ENCODE measurements at places on chromosomes 5 and 9. TPM values are rescaled to one million over a fixed set of nuclear protein-coding genes. Genes with fewer than 3 reads are reported as not detected.

- ATAC-seq = no peak
Measured at GRCh38 chr5:91514400-91514799, 131.3 kb upstream of the ARRDC3 start.

DNA sequence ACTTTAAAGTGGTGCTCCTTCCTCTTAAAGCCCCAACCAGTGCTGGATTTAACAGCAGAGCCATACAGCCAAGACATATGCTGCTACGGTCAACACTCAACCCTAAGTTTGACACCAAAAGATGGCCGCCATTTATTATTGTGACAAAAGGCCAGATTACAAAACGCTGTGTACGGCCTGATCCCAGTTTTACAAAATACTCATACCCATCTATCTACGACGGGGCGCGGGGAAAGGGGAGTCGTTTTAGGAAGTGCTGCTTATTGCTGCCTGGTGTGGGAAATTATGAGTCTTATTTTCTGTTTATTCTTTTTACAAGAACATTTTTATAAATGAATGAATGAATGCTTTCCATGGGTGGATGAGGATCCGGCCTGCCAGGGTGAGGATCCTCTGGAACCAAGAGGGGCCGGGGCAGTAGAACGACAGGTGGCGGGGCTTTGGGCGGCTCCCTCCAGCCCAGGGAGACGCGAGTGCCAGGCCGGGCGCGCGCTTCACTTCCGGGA is 457 bp upstream of the IDNK start:
- ATAC-seq = no peak

DNA sequence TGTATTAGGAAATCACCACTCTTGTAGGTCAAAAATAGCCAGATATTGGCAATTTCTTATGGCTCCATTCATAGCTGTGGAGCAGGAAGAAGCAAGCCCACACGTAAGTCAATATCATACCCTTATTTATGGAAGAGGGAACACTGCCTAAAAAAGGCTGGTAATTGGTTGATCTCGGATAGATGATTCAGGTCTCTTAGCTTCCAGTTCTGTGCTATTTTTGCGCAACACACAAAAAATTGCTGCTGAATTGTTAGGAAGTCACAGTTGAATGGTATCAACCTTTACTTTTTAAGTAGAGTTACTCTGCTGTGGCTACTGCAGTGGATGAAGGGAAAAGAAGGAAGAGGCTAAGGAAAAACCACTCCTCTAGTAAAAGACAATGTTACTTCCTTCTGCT is 168.8 kb downstream of the ARHGAP26 start:
- ATAC-seq = no peak

The PGM5 gene
- 4.1 TPM for total RNA-seq

The RAD17 gene
- total RNA-seq = 14.0 TPM

The SLC34A1 gene
- 0.60 TPM for total RNA-seq

DNA sequence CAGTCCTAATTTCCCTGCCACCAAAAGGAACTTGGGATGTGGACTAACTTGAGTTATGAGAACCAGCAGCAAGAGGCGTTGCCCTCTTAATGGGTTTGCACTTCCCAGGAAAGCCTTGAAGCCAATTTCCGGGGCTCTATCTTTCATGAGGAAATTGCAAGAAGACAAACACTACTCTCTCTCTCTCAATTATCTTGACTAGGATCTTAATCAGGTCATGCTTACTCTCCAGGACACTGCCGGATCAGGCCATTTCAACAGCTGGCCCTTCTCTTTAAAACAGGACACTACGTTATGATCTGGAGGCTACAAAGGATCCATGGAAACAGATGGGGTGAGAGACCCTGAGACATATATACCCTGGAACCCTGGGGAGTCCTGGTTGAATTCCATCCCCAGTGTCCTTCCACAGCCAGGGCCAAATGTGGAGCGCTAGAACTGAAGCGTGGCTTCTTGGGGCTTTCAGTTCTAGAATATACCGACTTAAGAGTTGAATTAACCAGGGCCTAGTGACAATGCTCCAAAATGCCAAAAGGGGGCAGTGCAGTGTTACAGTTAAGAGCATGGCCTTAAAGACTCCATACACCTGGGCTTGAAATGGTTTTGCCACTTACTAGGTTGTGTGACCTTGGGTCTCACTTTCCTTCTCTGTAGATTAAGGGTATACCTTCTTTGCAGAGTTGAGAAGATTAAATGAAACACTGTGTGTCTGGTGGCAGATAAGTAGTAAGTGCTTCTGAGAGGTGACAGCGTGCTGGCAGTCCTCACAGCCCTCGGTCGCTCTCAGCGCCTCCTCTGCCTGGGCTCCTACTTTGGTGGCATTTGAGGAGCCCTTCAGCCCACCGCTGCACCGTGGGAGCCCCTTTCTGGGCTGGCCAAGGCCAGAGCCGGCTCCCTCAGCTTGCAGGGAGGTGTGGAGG is 21.1 kb downstream of the FAM219A start:
- ATAC-seq = peak; percentile 86

DNA sequence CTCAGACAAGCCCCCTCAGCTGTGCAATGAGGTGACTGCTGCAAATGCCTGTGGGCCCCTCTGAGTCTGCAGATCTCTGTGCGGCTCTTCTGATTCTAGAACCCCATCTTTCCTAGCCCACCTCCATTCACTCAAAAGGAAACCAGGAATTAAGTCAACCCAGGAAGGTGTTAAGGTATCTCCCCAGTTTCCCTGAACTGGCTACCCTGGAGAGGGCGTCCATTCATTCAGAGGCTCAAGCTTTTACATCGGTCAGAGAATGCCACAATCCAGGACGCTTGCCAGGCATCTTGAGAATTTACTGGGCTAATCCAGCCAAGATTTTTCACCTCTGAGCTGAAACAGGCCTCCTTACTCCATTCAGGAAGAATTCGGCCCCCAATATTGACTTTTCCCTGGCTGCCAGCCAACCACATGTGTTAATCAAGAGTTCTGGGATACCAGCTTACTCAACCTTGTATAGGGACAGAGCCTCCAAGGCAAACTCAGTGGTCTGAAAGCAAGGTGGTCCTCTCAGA is 889 bp upstream of the ADAMTS12 start:
- ATAC-seq = no peak

The GBGT1 gene
- total RNA-seq = 2.0 TPM

GRCh38 chr9:82106536-82106935 is 118.0 kb downstream of the SPATA31D1 start:
- no peak for ATAC-seq

DNA sequence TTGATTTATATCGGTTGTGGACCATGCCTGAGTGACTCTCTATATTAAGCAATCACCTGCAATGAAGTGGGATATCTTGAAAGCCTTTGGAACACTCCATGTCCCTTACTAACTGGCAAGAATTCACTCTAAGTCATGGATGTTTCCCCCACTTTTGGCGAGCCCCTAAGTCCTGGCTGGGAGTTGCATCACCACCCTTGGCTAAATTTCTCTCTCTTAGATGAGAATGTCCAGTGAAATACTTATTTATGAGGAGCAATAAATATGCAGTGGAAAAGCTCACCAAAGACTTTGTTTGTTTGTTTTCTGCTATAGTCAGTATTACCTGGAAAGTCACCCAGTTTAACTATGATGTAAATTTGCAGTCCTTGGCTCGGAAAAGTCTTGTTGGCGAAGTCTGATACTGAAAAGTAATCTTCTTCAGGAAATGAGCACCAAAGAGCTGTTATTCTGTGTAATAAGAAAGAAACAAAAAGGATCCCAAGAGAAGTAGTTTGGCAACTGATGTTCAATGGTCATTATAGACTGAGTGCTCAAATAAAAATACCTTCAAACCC is 333.8 kb downstream of the DMRT2 start:
- ATAC-seq = no peak

GRCh38 chr5:141223112-141223783 is at the start of gene PCDHB14:
TSS of gene PCDHB14 (plus strand) at chr5:141223343. CDS start at chr5:141223506, 163 bp downstream.
- ATAC-seq = no peak

- no peak for ATAC-seq
Measured at GRCh38 chr9:78544230-78544629, 247.3 kb downstream of the PSAT1 start.

DNA sequence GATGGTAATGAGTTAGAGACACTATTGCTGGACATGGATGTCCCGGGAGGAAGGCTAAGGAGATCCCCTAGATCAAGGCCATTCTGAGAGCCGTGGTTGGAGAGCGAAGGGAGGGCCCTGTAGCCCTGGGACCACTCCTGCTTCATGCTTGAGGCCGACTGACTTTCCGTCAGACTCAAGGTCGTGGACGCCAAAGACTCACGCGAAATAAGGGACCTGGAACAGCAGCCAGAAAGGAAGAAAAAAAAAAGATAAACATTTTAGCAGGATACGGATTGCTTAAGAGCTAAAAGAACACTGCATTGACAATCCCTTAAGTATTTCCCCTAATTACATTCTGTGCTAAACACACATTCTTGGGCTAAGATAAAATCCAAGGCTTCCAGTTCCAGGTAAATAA is 181.2 kb downstream of the GLIS3 start:
- no peak for ATAC-seq

The TLR4 gene
- 1.0 TPM for total RNA-seq

- no peak for ATAC-seq
Measured at GRCh38 chr5:171808951-171809350, 23.3 kb downstream of the SMIM23 start.

DNA sequence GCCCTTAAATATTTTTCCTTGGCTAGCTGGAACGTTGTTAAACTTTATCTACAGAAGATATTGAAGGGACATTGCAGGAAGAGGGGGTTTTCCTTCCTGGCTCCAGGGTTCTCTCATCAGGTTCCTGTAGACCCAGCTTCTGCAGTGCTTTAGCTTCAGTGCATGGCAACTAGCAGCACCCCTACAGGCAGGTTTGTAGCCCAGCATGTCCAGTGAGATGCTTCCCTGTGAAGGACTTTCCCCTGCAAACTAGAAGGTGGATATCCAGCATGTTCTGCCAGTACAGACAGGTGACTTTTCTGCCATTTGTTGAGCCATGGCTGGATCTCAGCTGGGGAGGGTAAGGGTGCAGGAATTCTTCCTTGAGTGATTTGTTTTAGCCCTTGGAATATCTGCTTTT is 10.4 kb downstream of the CCL28 start:
- no peak for ATAC-seq

Data from esophagus mucosa (tissue), 1 donor.